Activated CD4-positive, alpha-beta T cell treated with anti-CD3 and anti-CD28 coated beads for 36 hours (primary cell): ENCODE measurements at places on chromosomes 2 and 18. TPM values are rescaled to one million over a fixed set of nuclear protein-coding genes. Genes with fewer than 3 reads are reported as not detected.

DNA sequence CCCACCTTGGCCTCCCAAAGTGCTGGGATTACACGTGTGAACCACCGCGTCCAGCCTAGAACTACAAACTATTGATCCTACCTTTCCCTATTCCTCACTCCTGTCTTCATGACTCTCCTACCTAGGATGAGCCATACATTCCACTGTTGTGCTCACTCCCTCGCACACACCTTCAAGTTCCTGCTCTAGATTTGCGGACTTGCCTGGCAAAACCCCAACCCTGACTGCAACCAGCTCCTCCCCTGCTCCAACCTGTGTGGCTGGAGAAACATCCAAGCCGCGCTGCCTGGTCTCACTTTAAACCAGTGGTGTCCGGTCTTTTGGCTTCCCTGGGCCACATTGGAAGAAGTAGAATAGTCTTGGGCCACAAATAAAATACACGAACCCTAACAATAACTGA is 5.0 kb upstream of the DNPEP start:
- no peak for DNase-seq

- no peak for DNase-seq
These were observed 27.4 kb downstream of the MARCHF4 start for GRCh38 chr2:216344950-216345300.

The GALNT1 gene
- 35.8 TPM for total RNA-seq

GRCh38 chr2:241211276-241211675 is 22.8 kb downstream of the ANO7 start:
- no peak for DNase-seq

- DNase-seq = no peak
These were observed 491.9 kb upstream of the CHAC2 start for GRCh38 chr2:53275743-53276142.

DNA sequence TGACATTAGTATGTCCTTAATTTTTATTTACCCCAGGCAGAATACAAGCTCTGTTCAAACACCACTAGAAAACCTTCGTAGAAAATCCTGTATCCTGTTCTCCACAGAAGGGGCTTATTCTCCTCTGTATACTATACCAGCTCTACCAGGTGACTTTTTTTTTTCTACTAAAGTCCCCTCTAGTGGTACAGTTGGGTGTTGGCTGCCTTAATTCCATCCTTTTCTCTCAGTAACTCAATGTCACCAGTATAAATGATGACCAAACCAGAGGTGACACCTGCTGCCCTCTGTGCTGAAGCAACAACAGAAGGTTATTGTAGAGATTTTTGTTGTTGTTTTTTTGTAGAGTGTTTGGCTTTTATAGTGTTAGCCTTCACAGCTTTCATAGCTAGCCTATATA is 1322.0 kb downstream of the LRP1B start:
- DNase-seq = no peak

The SLC5A7 gene
- total RNA-seq = not detected

The GAD1 gene
- 6.5 TPM for total RNA-seq

DNA sequence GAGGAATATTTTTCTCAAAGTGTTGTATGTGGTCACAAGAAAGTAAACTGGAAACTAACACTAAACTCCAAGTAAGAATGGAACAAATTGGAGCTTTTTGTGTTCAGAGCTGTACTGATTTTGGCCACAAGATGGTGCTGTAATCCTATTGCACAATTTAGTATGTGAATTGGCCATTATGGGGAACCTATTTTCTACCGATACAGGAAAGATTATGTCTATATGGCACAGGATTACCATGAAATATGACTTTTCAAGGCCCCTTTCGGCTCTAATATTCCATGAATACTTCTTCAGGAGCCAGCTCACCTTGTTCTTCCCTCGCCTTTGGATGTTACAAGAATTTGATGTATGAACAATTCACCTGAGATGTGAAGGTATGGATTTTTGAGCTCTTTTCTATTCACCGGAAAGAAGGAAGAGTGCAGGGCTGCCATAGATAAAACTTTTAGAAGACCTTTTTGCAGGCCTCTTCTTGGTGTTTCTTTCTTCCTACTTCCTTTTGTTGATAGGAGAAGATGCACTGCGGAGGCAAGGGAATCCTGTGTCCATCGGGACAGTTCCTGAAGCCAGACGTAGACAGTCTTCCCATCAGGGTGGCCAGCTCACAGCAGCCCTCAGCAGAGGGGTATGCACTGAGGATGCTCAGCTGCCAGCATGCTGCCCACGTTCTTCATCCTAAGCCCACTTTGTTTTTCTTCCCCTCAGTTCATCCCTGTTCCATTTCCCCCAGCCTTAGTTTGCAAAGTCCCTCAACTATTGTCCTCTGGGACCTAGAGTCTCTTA is 13.3 kb downstream of the MRPL44 start:
- peak; percentile 69 for DNase-seq

DNA sequence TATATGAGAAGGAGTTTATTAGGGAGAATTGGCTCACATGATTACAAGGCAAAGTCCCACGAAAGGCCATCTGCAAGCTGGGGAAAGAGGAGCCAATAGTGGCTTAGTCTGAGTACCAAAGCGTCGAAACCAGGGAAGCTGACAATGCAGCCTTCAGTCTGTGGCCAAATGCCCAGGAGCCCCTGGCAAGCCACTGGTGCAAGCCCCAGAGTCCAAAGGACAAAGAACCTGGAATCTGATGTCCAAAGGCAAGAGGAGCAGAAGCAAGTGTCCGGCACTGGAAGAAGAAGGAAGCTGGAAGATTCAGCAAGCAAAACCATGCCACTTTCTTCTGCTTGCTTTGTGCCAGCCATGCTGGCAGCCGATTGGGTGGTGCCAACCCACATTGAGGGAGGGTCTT is 74.3 kb upstream of the NPAS2 start:
- no peak for DNase-seq

- DNase-seq = no peak
These were observed 376.9 kb upstream of the TMEFF2 start for GRCh38 chr2:192571636-192572035.

The KHK gene
- total RNA-seq = 10.6 TPM

GRCh38 chr2:237700512-237701032 is 73.2 kb downstream of the LRRFIP1 start:
- DNase-seq = peak; percentile 90

DNA sequence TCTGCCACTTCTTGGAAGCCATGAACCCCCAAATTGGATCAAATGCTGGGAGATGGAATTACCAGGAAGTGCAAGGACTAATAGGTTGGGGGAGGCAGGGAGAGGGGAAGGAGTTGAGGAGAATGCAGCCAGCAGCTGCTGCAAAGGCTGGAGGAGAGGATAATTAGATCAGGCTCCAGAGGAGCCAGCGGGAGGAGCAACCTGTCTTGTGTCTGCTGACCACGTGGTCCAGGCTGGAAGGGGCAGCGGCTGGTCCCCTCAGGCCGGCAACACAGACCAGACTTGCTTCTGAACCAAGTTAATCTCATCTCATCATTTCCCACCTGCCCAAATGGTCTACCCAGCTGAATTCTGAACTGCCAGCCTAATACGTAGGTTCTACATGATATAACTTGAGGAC is 68.3 kb downstream of the MRO start:
- no peak for DNase-seq

The RIT2 gene
- not detected for total RNA-seq

The CYP1B1 gene
- 6.3 TPM for total RNA-seq

GRCh38 chr18:52716973-52717372 is 377.0 kb downstream of the DCC start:
- no peak for DNase-seq

The MTCL1 gene
- total RNA-seq = 0.35 TPM

DNA sequence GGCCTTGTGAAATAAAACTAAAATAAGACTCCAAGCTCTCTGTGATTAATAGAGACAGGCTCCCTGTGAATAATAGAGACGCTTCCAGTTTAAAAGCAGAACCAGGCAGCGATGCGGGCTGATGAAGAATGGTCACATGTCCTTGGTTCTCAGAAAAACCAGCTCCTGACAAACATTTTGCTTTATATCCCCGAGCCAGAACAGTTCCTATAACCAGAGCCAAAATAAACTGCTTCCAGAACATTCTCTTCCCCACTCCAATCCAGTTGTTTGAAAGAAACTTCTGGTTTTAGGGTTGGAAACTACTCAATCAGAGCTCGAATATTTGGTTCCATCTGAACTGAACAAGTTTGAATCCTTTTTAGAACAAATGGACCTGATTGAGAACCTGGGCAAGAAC is 213.7 kb downstream of the TSN start:
- no peak for DNase-seq

- no peak for DNase-seq
These were observed 81.6 kb downstream of the PXDN start for GRCh38 chr2:1662606-1663180.

- no peak for DNase-seq
These were observed 435.8 kb upstream of the DDX18 start for GRCh38 chr2:117378653-117379052.

The HEATR5B gene
- 15.2 TPM for total RNA-seq

GRCh38 chr18:21191596-21192307 is 50.3 kb upstream of the GREB1L start:
- DNase-seq = peak; percentile 56

DNA sequence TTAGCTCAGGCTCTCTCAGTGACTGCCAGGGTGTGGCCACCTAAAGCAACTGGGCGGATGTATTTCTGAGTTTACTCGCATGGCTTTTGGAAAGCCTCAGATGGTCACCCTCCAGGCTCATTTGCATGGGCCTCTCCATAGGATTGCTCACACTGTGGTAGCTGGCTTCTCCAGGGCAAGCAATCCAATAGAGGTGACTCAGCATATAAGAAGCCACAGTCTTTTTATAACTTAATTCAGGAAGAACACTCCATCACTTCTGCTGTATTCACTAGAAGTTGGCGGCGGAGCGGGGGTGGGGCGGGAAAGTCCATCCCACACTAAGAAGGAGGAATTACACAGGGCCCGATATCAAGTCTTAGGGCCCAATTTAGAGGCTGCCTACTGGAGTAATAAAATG is 3.6 kb upstream of the DOK6 start:
- DNase-seq = no peak

The IL1RN gene
- 4.6 TPM for total RNA-seq

DNA sequence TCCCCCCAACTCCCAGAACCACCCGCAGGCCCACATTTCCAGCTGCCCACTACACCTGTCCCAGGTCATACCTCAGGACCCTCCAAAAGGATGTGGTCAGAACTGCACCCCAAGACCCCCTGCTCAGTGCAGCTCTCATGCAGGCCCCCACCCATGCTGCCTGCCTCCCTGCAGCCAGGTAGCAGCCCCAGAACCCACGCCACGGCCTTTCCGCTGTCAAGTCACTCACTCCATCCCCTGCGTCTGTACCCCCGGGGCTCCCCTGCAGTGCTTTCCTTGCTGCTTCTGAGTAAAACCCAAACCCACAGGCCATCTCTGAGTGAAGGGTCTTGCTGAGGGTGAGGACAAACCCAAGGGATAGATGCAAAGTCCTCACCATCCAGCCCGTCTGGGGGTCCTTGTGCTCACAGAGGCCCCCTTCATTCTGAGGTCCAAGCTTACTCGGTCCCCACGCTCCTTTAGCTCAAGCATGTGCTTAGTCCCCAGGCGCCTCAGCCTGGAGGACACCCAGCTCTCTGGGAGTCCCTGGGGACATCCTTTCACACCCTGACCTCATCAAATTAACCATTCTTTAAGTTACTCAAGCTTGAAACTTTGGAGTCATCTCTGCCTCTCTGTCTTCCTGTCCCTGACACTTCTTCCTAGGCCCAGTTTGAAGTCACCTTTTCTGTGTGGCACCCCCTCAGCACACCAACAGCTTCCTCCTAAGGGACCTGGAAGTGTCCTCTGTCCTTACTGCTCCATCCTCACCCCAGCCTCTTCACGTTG is 130.1 kb downstream of the SMAD7 start:
- DNase-seq = peak; percentile 34

DNA sequence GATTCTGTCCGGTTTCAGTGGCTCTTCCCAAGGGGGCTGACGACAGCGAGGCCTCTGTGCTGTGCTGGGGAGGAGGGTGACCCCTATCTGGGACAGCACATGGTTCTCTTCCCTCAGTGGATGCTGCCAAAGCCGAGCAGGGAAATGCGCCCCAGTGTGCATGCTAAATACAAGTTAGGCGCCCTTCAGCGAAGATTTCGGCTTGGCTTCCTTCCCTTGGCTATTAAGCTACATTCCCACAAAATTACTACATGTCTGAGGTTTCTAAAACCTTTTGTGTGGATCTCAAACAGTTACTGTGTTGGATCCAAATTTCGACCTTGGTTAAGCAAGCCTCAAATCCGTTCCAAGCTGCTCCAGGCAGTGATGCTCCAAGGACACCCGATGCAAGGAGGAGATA is 440.3 kb downstream of the NRXN1 start:
- no peak for DNase-seq

GRCh38 chr2:67871686-67872412 is 191.0 kb downstream of the C1D start:
- DNase-seq = no peak

The TBR1 gene
- 0.04 TPM for total RNA-seq

GRCh38 chr18:55195863-55196262 is 236.6 kb upstream of the CCDC68 start:
- no peak for DNase-seq

DNA sequence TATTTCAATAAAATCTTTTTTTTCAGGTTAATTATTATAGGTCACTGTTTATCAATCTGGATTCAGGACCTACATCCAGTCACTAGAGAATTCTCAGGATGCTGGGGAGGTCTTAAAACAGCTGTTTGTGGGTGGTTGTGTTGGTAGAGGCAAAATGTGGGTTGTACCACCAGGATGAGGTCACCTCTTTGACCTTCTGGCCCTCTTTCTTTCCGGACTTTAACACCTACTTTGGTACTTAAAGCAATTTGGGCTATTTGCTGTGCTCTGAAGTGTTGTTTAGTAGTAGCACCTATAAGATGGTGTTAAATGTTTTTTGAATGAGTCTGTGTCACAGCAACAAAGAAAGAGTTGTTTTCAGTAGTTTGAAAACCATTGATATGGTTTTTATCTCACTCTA is 14.6 kb downstream of the EML4 start:
- no peak for DNase-seq

DNA sequence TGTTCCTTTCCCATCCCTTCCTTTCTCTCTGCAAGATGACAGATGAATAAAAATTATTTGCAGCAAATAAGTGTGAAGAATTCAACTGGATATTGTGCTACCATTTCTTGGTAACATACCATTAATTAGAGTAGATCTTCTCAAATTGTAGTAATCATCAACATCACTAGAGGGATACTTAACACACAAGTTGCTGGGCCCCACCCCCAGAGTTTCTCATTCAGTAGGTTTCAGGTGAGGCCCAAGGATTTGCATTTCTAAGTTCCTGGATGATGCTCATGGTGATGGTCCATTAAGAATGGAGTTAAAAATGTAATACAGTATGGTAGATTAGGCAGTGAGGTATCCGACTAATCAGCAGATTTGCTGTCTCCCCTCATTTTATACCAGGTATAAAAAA is 594.0 kb downstream of the ERBB4 start:
- DNase-seq = no peak

DNA sequence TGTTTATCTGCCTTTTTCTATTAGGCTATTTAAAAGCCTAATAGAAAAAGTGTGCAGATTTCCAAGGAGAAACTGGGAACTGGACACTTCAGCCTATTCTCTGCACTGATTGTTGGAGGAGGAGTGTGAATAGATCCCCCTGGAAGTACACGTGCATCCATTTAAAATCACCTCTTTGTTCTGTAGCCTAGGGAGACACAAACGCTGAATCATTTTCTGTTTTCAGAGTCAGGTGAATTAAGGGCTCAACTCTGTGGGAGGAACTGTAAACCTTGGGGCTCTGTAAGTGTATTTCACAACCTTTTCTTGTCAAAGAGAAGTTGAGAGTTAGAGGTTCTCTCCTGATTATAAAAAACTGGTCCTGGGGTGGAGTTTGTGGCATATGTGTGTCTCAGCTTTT is 159.7 kb downstream of the SPAG16 start:
- DNase-seq = no peak
